ENCODE measurements at places on chromosomes 2 and 18. TPM values are rescaled to one million over a fixed set of nuclear protein-coding genes. Genes with fewer than 3 reads are reported as not detected.
A peak's percentile ranks its signal among the peaks of the same experiment; 100 is the strongest.

DNA sequence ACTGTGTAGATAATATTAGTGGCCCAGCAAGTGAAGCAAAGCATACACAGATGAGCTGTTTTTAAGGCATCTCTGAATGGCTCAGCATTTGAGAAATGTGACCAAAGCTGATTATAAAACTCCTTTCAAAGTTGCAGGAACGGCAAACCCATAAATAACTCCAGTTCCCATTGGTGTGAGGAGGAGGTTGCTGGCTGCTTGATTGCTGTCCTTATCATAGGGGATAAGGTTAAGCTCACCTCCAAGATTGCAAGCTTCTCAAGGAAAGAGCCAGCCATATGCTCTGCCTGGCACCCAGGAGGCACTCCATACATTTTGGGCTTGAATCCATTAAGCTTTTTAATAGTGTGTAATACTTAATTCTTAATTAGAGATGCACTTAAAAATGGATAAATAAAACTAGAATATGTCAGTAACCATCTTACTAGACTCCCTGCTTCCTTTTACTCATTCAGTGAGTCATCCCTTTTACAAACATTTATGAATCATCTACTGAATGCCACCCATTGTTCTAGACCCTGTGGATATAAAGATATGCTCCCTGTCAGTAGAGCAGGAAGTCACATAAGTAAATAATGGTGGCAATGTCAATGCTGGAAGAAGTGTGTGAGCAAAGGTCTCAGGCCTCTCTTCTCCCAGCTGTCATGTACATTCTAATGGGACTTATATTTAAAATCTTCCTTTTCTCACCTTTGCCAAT lies 99.3 kb downstream of the SPATS2L start:
- peak; percentile 82 for DNase-seq

DNA sequence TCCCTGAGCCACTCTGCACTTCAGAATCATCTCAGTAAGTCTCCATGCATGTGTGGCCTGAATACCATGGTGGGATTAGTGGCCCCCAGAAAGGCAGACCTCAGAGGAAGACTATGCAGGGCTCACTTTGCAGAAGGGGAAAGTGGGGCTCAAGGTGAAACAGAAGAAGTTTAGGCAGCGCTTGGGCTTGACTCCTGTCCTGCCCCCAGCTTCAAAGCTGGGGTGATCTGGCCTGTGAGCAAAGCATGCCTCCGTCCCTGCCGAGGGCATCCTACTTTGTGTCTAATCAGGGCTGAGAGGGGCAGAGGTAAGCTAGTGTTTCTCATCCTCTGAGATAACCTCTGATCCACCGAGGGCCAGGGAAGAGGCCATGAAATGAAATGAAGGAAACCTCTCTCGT lies 7.9 kb downstream of the CAPN13 start:
- DNase-seq: no peak

GRCh38 chr2:120317916-120318315 lies 28.0 kb upstream of the INHBB start:
- no peak for DNase-seq

- no peak for DNase-seq
These were observed 602.2 kb downstream of the DSC3 start for GRCh38 chr18:30440351-30440750.

GRCh38 chr2:58484221-58484620 lies 243.1 kb upstream of the FANCL start:
- DNase-seq: no peak

GRCh38 chr2:96965781-96966514 lies 20.4 kb downstream of the FAM178B start:
- no peak for DNase-seq

DNA sequence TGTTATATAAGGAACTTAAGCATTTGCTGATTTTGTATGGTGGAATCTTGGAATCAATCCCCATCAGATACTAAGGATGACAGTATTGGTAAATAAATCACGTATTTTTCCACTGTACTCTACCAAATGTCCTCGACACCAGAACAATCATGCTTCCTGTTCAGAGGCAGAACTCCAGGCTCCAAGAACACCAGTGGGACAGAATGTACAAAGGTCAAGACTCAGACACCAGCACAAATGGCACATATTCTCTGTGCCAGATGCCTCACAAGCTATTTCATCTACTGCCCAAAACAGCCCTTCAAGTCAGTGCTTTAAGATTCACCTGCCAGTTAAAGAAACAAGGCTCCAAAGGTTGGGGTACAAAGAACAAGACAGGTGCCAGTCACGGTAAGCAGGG lies 420.5 kb downstream of the STK39 start:
- no peak for DNase-seq

DNA sequence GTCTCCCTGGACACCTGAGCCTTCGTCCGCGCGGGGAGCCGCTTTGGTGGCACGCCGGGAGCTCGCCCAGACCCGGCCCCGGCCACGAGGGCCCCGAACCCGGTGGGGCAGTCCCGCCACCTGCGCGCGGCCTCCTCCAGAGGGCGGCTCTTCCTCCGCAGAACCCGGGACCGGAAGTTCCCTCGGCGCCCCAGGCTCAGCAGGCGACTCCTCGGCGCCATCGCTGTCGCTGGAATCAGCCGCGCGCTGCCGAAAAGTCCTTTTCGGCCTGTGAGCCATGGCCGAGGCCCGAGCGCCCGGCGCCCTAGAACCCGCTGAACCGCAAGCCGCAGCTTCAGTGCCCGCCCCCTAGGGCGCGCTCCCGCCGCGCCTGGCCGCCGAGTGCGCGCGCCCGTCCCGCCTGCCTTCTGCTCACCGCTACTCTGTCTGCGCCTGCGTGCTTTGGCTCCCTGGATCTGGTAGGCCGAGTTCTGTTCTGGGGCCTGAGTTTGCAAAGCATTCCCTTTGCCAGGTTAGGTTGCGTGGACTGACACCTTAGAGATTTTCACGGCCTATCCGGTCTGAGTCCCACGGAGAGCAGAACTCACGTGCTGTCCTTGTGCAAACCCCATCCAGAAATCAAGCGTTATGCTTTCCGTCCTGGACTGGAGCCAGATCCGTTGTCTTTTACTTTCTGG lies at the start of gene GCFC2:
Gene GCFC2, minus strand, starts transcription at position 339 of the 677 bp plus-strand sequence. Its CDS starts 60 bp downstream, at position 279.
- DNase-seq: peak; percentile 88

DNA sequence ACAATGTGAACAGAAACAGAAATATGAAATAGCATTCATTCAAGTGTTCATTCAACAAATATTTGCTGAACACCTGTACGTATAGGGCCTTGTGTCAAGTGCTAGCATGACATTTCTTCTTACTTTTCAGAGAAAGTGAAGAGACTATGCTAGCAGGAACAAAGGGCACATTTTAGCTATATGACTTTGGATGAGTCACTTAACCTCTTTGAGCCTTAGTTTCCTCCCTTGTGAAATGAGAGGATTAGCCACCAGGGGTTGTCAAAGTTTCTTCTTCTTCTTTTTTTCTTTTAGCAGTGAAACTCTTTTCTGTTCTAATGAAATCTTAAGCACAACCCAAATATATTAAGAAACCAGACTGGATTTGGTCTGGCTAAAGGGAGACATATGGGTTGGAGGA lies 53.1 kb downstream of the FIGN start:
- no peak for DNase-seq

DNA sequence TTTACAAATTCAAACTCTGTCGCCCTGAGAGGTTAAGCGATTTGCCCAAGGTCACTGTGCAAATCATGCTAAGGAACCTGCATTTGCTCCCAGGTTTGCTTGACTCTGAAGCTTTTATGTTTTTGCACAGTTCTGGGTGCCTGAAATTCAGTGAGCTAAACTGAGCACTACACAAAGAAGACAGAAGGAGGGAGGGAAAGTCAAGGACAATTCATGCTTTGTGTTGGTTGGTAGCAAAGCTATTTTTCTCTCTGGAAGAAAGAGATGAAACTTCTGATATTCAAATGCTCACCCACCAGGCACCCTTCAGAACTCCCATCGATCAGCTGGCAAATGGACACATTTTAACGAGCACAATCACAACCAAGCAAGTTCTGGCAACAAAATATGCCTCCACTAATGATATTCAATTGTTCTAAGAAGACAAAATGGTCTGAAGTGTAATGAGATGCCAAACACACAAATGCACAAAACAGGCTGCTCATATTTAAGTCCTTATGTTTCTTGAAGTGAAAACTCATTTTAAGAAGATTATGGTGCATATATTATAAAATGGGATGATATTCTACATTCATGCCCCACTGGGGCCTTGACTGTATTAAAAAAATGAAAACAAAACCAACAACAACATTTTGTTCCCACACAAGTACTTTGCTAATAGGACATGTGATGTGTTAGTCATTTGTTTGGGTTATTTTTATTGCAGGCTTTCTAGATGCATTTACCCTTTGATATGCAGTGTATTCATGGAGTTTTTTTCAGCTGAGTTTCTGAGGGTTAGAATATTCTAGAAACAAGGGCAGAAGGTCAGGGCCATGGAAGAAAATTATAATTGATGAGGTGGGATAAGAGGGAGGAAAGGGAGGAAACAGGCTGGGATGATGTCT lies 445.6 kb upstream of the CELF4 start:
- DNase-seq: no peak

DNA sequence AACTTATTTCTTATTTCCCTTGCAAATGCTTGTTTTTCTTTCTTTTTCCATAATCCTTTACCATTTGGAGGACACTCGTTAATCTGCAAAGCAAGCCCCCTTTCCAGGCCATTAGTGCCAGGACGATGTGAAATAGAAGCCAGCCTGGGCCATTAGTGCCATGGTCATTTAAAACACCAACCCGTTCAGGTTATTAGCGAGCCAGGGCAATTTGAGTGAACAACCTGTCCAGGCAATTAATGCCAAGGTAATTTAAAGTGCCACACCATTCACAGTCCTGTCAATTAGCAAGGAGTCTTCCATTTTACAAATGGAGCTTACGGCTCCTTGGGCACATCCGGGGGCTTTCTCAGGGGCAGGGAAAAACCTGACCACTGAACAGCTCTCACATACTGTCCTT lies 370.6 kb downstream of the HRH4 start:
- DNase-seq: no peak

DNA sequence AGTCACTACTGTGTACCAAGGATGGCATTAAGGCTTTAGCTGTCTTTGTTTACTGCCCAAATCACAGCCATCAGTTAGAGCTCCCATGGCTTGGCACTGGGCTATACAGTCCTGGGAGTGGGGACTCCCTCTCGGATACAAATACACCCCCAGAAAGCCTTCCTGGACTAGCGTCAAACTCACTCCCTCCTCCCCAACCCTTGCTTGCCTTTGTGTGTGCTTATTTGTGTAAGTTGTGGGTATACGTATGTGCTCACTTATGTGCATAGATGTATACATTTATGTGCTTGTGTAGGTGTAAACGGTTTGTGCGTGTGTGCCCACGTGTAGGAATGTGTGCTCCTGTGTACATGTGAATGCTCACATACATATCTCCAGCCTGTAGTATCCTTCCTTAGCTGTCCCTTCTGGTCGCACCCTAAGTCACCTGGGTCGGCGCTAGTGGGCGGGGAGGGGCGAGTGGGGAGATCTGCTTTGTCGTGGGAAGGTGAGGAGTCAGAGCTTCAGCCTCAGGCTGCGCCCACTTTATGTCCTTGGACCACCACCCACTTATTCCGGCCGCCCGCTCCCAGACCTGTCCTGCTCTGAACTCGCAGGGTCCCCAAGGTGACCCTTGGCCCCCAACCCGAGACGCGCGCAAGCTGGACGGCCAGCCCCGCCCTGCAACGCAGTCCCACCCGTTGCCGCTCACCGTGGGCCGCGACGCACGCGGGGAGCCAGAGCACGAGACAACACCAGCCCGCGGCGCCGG lies 461 bp downstream of the PRADC1 start:
- peak; percentile 64 for DNase-seq

DNA sequence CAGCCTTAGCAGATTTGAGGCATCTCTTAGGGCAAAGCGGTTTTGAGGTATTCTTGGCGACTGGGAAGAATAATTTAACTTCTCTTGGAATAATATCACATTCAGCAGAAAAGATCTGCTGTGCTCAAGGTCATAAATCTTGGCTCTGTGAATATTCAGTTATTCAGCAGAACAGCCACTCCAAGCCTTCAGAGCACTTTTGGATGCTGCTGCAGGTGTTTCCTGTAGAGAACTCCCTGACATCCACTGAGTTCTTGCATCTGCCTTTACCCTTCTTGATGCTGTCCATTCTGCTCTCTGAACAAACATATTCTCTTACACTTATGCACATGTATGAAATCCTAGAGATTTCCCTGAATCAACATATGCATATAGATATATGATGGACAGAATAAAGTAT lies 390.3 kb downstream of the NRXN1 start:
- DNase-seq: no peak

GRCh38 chr2:54979321-54980044 lies 70.8 kb downstream of the RTN4 start:
- DNase-seq: no peak

GRCh38 chr2:160561551-160562295 lies 68.1 kb upstream of the RBMS1 start:
- no peak for DNase-seq

DNA sequence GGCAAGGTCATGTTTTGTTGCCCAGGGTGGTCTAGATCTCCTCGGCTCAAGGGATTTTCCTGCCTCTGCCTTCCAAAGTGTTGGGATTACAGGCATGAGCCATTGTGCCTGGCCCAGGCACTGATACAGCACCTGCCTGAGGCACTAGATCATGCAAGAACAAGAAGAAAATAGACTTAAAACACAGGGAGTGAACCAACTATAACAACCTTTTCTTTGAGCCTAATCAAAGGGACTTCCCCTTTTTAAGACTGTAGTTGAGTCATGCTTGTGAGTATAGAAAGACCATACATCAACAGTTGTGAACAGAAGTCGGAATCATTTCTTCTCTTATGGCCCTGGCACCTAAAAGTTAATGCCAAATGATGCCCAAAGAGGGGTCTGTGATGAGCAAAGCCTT lies 47.9 kb upstream of the MAPRE2 start:
- DNase-seq: no peak

- no peak for DNase-seq
These were observed 985 bp downstream of the ILKAP start for GRCh38 chr2:238202326-238203093.

- no peak for DNase-seq
These were observed 9.2 kb upstream of the MAP4K4 start for GRCh38 chr2:101688261-101688660.

DNA sequence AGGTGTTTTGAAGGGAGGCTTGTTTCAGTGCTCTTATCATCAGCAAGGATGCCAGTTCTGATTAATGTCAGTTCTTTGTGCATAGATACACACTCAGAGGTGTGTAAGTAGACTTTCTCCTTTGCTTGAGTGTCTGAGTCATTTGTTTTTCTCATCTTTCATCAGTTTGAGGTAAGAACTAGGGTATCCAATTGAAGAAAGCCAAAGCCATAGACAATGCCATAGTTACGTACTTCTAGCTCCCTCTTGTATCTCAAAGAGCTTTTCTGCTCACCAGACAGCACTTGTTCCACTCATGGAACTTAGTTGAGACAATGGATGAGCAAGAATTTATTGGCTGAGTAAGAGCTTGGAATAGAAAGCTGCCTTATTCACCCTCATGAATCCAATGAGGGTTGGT lies 520.1 kb downstream of the PIK3C3 start:
- no peak for DNase-seq

- DNase-seq: no peak
These were observed 10.3 kb upstream of the FZD7 start for GRCh38 chr2:202023198-202023903.

Gene ARHGAP28
- total RNA-seq: 118 TPM

Gene OXER1
- 10.9 TPM for total RNA-seq

Gene RIT2
- total RNA-seq: not detected

Gene LBX2
- total RNA-seq: 11.4 TPM

Gene CNTNAP5
- total RNA-seq: 0.07 TPM

Gene GPR39
- 26.8 TPM for total RNA-seq

Gene IL1F10
- total RNA-seq: not detected

Gene ASB18
- total RNA-seq: not detected

Gene STK11IP
- 24.3 TPM for total RNA-seq

Gene KCNJ3
- total RNA-seq: not detected

Gene ASPRV1
- total RNA-seq: 0.66 TPM

Gene AKAIN1
- not detected for total RNA-seq

Gene ALPG
- total RNA-seq: 2.5 TPM
